ENCODE measurements at places on chromosomes 3 and 15.
A peak's percentile ranks its signal among the peaks of the same experiment; 100 is the strongest.

DNA sequence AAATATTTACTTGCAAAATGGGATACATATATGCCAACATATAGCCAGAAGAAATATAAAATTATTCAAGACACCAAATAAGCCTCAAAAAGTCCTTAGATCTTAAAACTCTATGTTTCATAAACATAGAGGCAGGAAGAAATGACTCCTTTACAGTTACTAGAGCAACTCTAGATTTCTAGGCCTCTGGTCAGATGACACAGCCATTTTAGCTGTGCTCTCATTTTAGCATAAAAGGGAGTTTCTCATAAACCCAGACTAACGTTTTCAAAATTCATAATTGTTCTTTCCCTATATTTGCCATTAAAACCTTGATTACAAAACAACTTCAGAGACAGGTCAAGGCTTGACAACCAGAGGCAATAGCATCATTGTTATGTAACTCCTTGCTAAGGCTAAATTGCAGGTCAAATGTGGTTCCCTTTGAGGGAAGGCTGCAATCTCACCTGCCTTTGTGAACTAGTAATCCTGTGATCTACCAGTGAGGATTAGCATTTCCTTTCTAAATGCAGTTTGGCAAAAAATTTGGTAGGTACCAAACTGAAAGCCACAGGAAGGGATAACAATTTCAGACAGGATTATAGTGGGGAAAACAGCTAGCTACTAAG, 8.2 kb downstream of the THOC7 start:
- DNase-seq: no peak

GRCh38 chr3:149662240-149662887, 4.5 kb upstream of the WWTR1 start:
- no peak for DNase-seq

- DNase-seq: peak; percentile 85
Measured at GRCh38 chr3:125003369-125003853, 52.4 kb downstream of the HEG1 start.

DNA sequence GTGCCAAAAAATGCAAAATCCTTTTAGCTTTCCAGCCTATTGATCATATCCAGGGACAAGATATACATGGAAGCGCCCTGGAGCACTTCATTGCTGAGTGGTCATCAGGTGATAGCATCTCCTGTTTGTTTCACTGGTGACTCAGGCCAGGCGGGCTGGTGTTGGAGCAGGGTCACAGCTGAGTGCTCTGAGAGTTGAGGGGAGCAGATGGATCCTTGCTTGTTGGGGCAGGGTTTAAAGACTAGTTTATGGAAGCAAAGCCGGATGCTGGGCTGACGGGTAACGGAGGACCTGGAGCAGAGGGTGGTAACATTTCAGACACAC, 405.0 kb upstream of the TPM1 start:
- no peak for DNase-seq

- DNase-seq: no peak
Measured at GRCh38 chr3:113005611-113006010, 14.8 kb downstream of the GTPBP8 start.

DNA sequence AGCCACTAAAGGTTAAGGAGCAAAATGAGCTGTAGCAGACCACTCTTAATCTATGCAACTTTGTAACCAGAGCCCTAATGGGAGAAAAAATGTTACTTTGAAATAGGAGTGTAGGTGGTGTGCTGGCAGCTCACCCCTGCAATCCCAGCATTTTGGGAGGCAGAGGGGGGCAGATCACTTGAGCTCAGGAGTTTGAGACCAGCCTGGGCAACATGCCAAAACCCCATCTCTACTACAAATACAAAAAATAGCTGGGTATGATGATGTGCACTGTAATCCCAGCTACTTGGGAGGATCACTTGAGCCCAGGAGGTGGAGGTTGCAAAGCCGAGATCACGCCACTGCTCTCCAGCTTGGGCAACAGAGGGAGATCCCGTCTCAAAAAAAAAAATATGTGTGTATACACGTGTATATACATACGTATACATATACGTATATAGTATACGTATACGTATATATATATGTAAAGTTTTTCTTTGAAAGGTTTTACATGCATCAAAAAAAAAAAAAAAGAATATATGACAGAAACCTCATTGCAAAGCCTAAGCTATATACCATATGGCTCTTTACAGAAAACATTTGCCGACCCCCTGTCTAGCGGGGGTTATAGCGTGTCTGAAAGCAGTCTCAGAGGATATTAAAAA, 15.7 kb downstream of the CAPN7 start:
- DNase-seq: no peak

GRCh38 chr3:37223141-37223558, 48.8 kb upstream of the LRRFIP2 start:
- DNase-seq: no peak

GRCh38 chr3:48962939-48963338, 27.1 kb upstream of the P4HTM start:
- no peak for DNase-seq

DNA sequence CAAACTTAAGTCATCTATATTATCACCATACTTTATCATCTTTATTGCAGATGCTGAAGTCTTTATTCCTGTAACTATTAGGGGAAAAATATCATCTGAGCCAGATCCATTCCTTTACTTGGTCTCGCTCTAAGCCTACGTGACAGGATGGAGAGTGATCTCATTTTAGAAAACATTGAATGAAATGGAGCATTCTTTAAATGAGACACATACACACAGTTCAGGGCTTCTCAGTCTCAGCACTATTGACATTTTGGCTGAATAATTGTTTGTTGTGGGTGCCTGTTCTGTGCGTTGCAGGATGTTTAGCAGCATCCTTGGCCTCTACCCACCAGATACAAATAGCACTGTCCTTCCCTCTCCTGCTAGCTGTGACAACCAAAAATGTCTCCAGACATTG, 36.2 kb upstream of the PROK2 start:
- DNase-seq: no peak

DNA sequence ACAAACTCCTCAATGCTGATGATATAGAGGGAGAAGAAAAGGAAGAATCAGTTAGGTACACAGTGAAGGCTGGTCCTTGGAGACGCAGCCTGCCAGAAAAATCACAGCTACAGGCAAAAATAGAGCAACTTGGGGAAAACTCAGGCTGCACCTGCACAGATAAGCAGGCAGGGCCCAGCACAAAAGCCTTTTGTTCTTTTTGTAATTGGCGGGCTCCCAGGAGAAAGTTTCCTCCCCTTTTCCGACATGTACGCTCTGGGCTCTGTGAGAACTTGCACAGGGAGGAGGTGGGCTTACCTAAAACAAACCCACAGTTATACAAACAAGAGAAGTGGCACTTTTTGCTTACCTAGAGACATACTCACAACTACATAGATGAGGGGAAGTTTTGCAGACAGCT, 813.4 kb upstream of the EPHA6 start:
- DNase-seq: no peak

All from gastrocnemius medialis (tissue), 4 donors.